Activated CD4-positive, alpha-beta T cell treated with anti-CD3 and anti-CD28 coated beads, Interleukin-2, amount 50 U/mL, for 16 hours (primary cell): ENCODE measurements at places on chromosomes 3 and 15.

DNA sequence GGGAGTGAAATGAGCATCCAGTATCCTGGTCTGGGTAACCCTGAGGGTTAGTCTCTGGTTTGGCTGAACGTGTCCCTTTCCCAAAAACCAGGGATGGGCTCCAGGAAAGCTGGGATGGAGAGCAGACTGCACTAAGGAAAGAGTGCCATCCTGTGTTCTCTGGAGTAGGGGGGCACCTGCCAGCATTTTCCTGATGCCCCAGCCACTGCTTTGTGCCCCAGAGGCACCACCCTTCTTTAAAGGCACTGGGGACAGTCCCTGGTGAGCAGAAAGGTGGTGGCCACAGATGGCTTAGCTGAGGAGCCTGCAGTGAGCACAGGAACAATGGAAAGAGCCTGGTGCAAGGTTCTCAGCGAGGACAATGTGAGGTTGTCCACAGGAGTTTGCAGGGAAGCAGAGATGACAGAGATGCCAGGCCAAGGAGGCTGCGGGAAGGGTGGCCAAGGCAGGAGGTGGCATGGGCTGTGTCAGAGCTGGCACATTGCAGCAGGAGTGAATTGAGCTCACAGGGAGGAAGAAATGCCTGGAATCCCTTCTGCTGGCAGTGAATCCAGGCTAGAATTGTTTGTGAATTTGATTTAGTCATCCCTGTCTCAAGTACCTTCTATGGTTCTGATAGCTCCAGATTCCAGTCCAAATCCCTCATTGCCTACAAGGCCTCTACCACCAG, 39.9 kb downstream of the AMOTL2 start:
- DNase-seq, result no peak

- DNase-seq, result no peak
Observed at GRCh38 chr3:185933374-185934173, 4.2 kb downstream of the TRA2B start.

GRCh38 chr15:27427276-27427675, 456.3 kb downstream of the GABRG3 start:
- DNase-seq, result no peak

GRCh38 chr15:64905119-64905831, 6.4 kb upstream of the ANKDD1A start:
- peak; percentile 84 for DNase-seq

GRCh38 chr15:74240002-74240568, 4.0 kb downstream of the CCDC33 start:
- no peak for DNase-seq

- no peak for DNase-seq
Observed at GRCh38 chr15:77311618-77312398, 108.1 kb downstream of the PEAK1 start.

DNA sequence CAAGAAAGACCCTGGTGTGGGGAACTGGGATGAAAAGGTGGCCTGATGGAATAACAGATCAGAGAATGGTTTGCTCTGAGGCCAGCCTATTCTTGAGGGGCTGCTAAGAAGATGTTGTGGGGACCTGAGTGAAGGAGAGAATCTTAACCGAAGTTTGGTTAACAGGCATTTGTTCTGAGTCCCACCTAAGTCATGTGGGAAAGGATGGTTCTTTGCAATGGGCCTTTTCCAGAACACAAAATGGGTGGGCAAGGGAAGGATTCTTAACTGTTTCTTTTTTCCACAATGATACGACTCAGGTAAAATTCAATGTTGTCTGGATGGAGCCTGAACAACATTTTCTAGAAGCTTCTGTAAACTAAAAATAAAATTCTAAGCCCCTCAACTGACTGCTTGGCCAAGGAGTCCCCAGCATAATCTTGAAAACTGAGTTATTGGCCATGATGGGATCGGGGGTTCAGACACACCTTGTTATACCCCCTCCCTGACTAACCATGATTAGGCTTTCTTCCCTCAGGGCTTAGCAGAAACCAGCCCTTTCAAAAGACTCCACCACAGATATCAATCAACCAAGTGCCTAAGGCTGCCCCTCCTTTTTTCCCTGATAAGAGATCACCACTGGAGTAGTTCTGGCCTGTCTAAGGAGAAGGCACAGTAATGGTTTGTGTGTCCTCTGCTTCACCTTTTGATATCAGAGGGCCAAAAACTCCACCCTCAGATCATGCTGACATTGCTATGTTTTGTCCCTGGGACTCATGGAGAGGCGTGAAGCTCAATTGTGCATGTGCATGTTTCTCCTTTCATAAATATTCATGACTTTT, 30.1 kb downstream of the SCN11A start:
- DNase-seq, result no peak

GRCh38 chr3:133440652-133441051, 40.8 kb downstream of the BFSP2 start:
- DNase-seq, result no peak

DNA sequence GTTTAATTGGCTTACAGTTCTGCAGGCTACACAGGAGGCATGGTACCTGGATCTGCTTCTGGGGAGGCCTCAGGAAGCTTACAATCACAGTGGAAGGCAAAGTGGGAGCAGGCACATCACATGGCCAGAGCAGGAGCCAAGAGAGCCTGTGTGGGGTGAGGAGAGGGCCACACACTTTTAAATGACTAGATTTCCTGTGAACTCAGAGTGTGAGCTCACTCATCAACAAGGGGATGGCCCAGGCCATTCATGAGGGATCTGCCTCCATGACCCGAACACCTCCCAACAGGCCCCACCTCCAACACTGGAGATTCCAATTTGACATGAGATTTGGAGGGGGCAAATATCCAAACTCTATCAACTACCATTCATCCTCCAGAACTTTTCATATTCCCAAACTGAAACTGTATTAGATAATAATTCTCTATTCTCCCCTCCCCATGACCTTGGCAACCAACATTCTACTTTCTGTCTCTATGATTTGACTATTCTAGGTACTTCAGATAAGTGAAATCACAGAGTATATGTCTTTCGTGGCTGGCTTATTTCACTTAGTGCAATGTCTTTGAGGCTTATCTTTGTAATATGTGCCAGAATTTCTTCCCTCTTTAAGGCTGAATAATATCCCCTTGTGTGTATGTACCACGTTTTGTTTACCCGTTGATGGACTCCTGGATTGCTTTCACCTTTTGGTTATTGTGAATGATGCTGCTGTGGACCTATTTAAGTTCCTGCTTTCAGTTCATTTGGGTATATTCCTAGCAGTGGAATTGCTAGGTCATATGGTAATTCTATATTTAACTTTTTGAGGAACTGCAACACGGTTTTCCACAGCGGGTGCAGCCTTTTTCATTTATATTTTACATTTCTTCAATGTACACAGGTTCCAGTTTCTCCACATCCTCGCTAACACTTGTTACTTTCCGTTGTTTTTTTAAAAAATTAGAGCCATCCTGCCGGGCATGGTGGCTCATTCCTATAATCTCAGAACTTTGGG, 43.8 kb downstream of the TKT start:
- DNase-seq, result no peak

DNA sequence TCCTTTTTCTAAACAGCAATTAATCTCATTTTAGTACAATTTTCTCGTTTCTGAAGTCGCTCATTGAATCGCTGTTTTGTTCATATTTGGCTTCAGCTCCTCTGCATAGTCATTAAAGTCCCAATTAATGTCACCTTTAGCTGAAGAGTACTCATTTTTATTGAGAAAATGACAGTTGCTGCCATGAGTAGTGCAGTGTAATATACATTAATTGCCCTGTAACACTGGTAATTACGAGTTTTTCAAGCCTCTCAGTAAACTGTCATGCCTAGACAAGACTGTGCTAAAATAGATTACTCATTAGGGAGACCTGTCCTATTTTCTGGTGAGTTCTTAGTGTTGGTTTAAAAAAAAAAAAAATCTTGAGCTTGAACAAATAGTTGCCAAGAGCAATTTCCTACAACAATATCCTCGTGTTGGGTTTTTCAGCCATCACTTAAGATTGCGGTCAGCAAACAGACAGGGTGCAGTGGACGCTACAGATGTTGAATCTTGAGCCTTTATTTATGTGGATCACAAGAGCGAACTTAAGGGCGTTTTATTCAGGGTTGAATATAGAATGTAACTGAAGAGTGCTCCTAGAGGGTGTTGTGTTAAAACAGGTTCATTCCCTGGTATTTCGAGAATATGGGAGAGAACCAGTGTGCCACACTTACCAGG, 176.0 kb downstream of the CDIN1 start:
- DNase-seq, result no peak

GRCh38 chr15:80581976-80582375, 113.1 kb upstream of the ABHD17C start:
- DNase-seq, result no peak

- DNase-seq, result no peak
Observed at GRCh38 chr15:100291106-100291505, 50.7 kb downstream of the ADAMTS17 start.

DNA sequence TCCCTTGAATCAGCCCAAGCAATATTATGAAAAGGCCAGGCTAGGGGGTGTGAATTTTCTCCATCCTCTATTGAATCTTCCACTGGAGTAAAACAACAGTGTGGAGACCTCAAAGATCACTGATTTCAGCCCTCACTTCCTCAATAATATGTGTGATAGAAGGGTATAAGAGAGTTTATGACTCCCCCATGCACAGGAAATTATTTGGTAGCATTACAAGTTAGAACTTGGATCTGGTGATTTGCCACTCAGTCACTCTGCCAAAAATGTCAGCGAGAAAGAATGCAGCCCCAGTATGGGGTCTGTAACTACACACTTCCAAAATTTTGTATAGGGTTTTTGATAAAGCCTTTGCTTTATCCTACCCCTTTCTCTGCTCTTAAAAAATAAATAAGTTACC, 81.0 kb upstream of the KCNMB2 start:
- no peak for DNase-seq

GRCh38 chr3:139532976-139533375, 6.6 kb downstream of the RBP1 start:
- DNase-seq, result no peak

GRCh38 chr15:69433831-69434230, 18.8 kb upstream of the RPLP1 start:
- DNase-seq, result no peak

- no peak for DNase-seq
Observed at GRCh38 chr3:98780343-98780742, 17.2 kb downstream of the ST3GAL6 start.

DNA sequence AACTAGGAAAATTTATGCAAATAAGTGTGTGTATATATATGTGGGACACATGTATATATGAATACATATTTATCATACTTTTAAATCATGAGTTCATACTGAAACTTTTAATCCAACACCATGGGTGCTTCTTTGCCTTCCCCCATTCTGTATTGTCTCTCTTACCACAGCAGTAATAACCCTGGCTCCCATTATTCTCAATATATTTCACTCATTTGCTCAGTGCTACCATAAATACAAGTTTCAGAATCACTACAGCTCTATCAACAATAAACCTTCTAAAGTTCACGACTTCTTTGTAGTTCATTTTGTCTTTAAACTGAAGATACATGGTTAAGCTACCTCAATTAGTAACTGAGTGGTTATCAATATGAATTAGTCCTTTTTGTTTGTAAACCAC, 82.2 kb downstream of the PCCB start:
- no peak for DNase-seq

DNA sequence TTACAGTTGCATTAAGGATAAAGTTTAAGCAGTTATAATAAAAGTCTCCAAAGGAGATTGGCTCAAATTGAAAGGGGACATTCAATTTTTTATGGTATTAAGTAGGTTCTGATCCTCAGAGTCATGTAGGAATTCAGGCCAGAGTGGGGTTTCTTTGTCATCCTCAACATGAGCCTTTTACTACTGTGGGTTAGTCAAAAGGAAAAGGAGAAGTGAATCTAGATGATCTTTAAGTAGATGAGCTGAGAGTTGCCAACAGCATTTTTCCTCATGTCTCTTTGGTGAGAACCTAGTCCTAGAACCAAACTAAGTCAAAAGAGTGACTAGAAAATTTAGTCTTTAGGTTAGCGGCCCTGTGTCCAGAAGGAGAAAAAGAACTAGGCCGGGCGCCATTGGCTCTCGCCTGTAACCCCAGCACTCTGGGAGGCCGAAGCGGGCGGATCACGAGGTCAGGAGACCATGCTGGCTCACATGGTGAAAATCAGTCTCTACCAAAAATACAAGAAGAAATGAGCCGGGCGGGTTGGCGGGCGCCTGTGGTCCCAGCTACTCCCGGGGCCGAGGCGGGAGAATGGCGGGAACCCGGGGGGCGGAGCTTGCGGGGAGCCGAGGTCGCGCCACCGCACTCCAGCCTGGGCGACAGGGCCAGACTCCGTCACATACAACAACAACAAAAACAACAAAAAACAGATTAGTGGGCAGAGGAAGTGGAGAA, 4.2 kb upstream of the CHL1 start:
- no peak for DNase-seq

DNA sequence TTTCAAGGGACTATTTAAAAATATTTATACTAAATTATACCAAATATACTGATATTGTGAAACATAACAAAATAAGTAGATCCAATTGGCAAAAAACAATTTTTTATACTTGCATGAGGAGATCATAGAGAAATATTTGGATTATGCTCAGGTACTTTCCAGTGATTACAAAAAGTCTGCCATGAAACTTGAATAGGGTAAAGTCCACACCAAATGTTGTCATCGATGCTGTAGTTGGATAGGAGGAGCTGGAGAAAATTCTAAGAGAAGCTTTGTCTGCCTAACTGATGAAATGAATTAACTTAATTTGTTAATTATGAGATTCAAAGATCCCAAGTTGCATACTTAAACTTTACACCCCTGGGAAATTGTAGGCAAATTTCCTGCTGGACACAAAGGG, 93.3 kb downstream of the SI start:
- DNase-seq, result no peak

- DNase-seq, result no peak
Observed at GRCh38 chr3:14920536-14920935, 26.8 kb upstream of the NR2C2 start.

GRCh38 chr15:48415036-48415886, 84.0 kb downstream of the DUT start:
- no peak for DNase-seq

DNA sequence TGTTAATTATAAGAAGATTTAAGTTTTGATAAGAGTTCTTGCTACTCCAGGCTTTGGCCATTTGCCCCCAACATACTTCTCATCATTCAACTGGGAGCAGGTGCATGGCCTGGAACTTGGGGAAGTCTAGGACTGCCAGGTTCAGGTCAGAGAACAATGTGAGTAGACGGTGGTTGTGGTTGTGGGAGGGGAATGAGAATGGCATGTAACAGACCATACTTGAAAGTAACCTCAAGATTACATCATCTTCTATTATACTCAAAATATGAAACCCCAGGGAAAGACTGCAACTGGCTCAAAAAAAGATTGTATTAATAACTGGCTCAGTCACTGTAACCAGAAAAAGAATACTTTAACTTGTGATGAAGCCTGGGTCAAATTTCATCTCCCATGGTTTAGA, 364.9 kb upstream of the DPPA4 start:
- DNase-seq, result peak; percentile 62

GRCh38 chr15:41940441-41940857, 31.9 kb downstream of the EHD4 start:
- peak; percentile 84 for DNase-seq
